ENCODE measurements at places on chromosomes 3 and 15. TPM values are rescaled to one million over a fixed set of nuclear protein-coding genes. Genes with fewer than 3 reads are reported as not detected.

DNA sequence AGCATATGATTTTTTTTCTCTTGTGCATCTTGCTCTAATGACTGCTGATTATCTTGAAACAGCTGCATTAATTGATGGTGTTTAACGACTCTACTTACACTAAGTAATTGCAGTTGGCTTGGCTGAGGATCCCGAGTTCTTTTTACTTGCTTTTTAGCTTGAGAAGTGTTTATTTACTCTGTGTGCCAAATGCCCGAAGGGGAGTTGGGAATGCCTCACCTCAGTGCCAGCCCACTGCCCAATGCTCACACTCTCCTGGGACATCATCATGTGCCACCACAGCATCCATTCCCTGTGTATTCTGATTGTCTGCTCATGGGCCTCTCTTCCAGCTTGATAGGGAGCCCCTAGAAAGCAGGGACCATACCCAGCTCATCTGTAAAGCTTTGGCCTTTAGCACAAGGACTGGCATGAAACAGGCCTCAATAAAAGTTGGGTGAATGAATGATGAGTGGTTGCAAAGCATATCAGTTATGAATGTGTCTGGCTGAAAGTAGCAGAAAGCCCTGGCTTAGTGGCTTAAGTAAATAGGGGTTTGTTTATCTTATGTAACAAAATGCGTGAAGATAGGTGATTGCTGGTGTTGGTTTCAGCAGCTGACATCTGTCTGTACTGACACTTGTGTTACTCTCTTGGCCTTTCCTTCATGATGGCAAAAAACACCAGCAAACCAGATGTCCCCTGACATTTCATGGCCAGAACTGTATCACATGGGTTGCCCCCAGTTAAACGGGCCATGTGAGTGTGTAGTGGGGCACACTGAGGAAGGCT is 8.1 kb downstream of the PXYLP1 start:
- DNase-seq = no peak

GRCh38 chr3:10371167-10371566 is 50.3 kb upstream of the SEC13 start:
- no peak for DNase-seq

The NDN gene
- 0.17 TPM for total RNA-seq

DNA sequence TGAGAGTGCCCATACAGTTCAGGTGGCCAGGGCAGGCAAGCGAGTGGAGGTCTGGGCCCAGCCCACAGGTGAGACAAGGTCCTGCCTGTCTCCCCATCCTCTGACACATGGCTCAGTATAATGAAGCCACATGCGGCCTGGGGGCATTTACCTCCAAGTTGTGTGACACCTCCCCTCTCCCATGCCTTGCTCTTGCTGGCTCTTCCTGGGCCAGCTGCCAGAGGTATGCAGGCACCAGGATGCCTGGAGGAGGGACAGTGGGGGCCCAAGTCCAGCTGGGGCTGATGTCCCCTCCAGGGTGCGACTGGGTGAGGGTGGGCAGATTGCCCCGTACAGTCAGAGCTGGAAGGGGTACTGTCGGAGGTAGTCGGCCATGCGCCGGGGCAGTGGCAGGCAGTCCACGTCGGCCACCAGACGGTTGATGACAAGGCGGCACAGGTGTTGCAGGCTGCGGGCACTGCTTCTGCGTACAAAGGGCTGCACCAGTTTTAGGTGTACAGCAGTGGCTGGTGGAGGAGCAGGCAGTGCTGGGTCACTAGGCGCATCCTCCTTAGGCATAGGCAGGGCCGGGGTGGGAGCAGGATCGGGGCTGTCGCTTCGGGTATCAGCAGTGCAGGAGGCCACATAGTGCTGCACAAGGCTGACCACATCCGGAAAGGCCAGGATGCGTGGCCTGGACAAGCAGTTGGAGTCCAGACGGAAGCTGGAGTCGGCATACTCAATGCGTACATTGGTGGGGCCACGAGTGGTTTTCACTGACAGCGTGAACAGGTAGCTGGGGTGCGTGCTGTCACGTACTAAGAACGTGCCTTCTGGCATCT is 4.1 kb downstream of the CISH start:
- no peak for DNase-seq

DNA sequence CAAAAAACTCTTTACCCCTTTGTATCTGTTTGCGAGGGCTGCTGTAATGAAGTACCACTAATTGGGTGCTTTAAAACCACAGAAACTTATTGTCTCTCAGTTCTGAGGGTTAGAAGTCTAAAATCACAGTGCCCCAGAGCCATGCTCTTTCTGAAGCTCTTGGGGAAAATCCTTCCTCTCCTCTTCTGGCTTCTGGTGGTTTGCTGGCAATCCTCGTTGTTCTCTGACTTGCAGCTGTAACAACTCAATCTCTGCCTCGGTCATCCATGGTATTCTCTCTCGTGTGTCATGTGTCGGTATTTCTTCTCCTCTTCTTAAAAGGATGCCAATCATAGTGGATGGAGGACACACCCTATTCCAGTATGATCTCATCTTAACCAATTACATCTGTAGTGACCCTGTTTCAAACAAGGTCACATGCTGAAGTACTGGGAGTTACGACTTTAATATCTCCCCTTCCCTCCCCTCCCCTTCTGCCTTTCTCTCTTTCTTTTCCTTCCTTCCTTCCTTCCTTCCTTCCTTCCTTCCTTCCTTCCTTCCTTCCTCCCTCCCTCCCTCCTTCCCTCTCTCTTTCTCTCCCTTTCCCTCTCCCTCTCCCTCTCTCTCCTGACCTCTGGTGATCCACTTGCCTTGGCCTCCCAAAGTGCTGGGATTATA is 6.5 kb upstream of the ARL8B start:
- DNase-seq = no peak

DNA sequence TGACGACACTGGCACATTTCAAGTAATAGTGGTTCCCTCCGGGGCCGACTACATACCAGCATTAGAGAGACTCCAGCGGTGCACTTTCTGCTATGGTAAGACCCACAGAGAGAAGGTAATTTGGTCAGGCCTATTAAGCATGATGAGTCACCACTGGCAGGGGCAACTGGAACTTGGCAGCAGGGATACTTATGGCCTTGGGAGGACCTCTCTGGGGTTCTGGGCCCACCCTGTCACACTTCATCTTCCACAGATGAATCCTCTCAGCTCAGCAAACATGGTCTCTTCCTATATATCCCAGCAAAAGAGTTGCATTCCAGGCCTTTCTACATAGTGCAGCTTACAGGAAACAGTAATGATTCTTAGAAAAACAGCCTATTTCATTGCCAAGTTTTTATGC is 88.0 kb downstream of the PIK3R4 start:
- DNase-seq = no peak

The EXD1 gene
- total RNA-seq = not detected
